Stimulated activated CD4-positive, alpha-beta T cell treated with anti-CD3 and anti-CD28 coated beads, TNF-alpha, amount 100 ng/mL, for 1 hour (primary cell): ENCODE measurements at places on chromosomes 16 and 17.

DNA sequence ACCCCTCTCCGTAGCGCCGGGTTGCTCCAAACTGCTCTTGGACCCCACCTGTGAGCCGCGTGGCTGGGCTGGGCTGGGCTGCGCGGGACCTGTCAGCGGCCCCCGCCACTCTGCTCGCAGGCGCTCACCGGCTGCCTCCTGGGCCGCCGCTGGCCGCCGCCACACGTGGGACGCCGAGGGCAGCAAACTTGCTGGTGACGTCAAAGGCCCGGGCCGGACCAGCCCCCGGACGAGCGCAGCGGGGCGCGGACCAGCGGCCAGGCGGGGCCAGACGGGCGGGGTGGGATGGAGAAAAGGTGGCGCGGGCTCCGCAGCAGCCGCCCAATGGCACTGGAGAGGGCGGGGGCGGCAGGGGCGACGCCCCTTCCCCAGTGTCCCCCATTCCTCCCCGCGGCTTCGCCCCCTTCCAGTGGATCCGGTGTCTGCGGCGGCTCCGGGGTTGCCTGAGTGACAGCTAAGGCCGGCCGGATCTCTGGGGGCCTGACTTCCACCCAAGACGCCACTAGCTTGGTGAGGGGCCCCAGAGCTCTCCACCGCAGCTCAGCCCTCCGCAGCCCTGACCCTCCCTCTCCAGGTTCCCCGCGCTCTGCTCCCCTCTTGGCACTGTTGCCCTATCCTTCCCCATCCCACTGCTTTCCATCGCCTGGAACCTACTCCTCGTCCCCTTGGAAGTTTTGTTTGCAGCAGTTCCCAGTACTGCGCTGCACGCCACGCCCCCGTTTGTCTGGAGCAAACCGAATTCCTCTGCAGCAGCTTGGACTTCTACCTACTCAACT, at the start of gene HS3ST3A1:
Gene HS3ST3A1, minus strand, starts transcription at position 154 of the 776 bp plus-strand sequence. CDS start 800 bp downstream, outside the sequence.
- no peak for DNase-seq

DNA sequence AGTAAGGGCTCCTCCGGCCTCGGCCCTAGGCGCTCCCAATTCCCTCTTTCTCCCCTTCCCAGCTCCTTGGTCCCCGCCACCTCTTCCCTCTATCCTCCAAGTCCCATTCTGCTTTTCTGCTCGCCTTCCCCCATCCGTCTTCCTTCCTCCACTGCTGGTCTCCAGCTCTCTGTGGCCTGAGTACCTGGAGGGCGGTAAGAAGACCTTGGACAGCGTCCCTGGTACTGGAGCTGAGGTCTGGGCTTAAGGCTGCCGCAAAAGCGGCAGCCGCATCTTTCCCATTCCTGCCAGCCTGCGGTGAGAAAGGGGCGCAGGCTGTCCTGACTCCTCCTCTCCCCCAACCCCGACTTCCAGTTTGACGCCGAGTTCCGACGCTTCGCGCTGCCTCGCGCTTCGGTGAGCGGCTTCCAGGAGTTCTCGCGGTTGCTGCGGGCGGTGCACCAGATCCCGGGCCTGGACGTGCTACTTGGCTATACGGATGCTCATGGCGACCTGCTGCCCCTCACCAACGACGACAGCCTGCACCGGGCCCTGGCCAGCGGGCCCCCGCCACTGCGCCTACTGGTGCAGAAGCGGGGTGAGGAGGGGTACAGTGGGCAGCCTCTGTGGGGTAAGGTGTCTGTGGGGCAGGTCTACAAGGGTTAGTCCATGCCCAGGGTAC, 471 bp downstream of the PARD6A start:
- DNase-seq: no peak

- no peak for DNase-seq
These were observed 6.2 kb upstream of the C1QTNF1 start for GRCh38 chr17:79017546-79018369.

DNA sequence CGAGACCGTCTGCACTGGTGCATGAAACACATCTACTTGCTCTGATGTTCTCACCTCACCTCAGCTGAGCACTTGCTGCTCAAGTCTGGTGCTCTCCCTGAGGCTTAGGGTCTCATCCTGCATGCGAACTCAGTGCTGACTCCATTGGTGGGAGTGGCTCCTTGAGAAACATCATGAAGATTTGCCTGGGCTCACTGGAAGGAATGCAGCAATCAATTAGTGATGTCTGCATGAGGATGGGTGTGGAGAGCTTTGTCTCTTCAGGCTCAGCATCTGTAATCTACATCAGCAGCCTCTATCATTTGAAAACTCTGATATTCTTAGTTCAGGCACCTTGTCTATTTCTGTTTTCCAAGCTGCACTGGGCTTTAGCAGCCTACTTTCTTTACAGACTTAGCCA, 204.4 kb downstream of the IRF8 start:
- no peak for DNase-seq

- DNase-seq: peak; percentile 70
These were observed 13.7 kb downstream of the SYCE1L start for GRCh38 chr16:77212741-77213541.

DNA sequence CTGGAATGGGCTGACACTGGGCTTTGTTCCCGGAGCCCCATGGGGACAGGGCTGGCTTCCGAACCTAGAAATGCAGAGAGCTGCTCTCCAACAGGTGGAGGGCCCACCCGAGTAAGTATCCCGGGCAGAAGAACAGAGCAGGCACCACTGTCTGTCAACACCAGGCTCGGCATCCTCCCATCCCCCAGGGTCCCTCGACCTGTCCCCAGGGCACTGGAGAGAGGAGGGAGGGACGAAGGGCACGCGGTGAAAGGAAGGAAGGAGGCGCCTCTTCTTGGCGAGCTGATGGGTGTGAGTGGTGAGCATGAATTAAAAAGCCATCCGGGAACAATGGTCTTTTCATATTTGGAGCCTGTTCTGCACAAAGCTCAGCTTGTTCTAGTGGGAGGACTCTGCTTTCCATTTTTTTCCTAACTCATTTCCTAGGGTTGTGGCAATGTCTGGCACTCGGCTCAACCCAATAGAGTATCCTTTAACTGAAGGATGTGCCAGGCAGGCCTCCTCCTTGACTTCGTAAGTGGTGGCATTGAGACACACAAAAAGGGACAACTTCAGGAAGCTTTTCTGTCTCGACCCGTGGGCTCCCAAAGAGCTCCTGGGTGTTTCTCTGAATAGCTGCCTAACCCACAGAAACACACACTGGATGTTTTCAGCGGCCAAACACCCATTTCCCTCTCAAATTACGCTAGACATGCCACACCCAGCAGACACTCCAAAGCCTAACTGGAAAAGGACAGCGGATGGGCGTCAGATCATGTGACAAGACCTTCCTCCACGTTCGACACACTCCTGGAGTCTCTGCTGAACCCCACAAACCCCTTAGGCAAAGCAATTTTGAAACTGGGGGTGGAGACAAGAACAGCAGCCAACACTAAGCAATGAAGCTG, 47.7 kb downstream of the ZFHX3 start:
- no peak for DNase-seq

DNA sequence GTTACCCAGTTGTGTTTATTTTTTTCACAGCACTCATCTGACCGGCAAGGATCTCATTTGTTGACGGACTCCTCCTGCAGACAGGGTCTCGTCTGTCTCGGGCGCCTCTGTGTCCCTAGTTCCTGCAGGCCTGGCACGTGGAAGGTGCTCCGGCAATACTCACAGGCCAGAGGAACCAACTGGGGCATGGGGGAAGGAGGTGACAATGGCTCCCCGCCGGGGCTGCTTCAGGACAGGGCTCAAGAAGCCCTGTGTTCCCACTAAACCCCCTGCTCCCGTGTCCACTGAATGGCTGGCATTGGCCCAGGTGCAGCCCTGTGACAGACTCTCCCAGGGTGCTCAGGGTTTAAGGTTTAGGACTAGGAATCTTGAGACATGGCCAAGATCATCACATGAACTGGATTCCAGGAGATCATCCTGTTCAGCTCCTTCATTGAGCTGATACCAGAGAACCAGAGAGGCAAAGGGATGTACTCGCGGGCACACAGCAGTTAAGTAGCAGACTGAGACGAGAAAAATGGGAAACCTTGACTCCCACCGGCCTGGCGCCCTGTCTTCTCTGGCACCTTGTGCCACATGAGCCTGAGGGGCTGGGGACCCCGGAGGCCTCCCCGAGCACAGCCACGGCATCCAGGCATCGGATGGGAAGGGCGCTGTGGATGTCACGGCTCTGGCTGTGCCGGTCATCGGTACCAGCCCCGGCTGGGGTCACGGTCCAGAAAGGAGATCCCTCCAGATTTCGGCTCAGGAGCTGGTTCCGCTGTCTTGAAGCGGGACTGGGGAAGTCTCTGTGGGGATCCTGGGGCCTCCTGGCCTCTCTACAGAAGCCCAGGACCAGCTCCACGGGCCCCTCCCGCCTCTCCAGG, 29.0 kb downstream of the TIMM22 start:
- DNase-seq: no peak

- DNase-seq: no peak
These were observed 204.9 kb upstream of the KCNJ16 start for GRCh38 chr17:69870091-69870530.

GRCh38 chr17:68711858-68712257, 110.7 kb upstream of the FAM20A start:
- no peak for DNase-seq

GRCh38 chr16:4293181-4293716, 20.4 kb upstream of the TFAP4 start:
- DNase-seq: no peak

DNA sequence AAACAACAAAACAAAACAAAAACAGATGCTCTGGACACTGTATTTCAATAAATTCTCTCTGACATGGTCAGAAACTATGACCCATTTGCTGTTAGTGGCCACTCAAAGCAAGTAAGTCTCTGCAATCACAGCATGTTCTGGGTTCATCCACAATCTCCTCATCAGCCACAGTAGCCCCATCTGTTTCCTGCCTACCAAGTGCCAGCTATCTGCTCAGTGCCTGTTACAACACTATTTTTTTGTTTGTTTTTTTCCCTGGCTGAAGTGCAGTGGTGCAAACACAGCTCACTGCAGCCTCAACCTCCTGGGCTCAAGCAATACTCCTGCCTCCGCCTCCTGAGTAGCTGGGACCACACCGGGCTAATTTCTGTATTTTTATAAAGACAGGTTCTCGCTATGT, 137.9 kb downstream of the SOX9 start:
- no peak for DNase-seq

GRCh38 chr16:48201515-48202201, 42.4 kb upstream of the LONP2 start:
- no peak for DNase-seq

DNA sequence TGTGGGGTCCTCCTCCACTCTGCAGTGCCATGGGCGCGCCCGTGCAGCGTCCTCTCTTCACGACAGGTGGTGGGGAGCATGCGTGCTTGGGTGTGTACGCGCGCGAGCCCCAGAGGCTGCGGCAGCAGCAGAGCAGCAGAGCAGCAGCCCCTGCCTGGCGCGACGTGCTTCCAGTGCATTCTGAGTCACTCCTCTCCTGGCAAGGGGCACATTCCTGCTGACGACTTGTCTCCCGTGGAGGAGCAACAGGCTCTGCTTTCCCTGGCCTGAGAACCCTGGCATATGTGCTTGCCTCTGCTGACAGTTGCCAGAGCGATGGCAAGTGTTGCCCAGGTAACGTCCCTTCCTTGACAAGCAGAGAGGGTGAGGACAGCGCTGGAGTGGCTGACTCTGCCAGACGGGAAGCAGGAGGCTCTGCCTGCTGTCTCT, 133.8 kb upstream of the PLCG2 start:
- no peak for DNase-seq

GRCh38 chr17:75589919-75590303, 2.3 kb downstream of the MYO15B start:
- no peak for DNase-seq
